ENCODE measurements at places on chromosomes 13 and 19.
A peak's percentile ranks its signal among the peaks of the same experiment; 100 is the strongest.

- DNase-seq: peak; percentile 86
Measured at GRCh38 chr13:43835701-43836100, 43.8 kb downstream of the CCDC122 start.

GRCh38 chr13:44305286-44305685, 68.3 kb upstream of the SERP2 start:
- DNase-seq: no peak

DNA sequence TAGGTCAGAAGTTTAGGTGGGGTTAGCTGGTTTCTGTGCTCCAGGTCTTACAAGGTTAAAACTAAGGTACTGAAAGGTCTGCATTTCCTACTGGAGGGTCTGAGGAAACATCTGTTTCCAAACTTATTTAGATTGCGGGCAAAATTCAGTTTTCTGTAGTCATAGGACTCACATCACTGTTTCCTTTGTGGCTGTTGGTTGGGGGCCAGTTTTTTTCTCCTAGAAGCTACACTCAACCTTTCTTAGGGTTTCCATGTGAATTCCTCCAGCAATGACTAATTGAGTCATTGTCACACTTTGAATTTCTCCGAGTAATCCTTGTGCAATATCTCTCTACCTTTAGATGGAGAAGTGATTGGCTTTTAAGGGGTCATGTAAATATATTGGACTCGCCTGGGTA, 773.4 kb upstream of the SLITRK1 start:
- DNase-seq: peak; percentile 41

GRCh38 chr19:55711719-55712118, 26.5 kb downstream of the NLRP9 start:
- DNase-seq: no peak

DNA sequence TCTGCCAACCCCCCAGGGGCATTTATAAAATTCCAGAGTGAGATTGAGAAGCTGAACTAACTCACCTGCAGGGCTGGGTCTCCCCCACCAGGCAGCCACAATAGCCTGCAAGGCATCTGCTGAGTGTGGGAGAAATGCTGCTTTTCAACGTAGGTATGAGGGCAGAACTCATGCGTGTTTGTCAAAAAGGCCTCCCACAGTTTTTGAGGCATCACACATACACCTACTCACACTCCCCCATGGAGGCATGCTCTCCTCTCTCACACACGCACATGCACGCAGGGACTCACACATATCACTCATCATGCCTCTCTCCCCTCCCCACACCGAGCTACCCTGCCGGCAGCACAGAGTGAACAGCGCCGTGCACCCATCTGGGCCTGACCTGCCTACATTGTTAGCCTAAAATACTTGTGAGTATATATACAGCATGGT, 390.5 kb downstream of the FGF9 start:
- DNase-seq: no peak

- no peak for DNase-seq
Measured at GRCh38 chr13:38636073-38636472, 50.8 kb upstream of the FREM2 start.

- DNase-seq: no peak
Measured at GRCh38 chr13:43080199-43080598, 56.8 kb downstream of the DNAJC15 start.

- DNase-seq: no peak
Measured at GRCh38 chr13:102152790-102153189, 249.1 kb downstream of the FGF14 start.

DNA sequence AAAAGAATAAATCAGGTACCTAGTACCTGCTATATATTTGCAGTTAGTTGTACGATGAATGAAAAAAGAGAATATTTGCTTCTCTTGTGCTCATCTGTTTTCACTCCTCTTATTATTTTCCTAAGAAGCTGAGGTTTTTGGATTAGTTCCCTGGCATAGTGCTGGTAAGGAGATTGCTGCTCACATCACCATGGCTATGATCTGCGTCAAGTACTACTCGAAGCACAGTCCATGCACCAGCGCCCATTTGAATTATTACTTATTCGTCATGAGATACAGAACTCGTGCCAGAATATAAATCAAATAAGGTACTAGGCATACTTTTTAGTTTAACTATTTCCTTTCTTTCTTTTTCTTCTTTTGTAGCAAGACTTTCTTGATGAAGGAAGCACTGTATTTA, 7.1 kb downstream of the SERTM1 start:
- no peak for DNase-seq

DNA sequence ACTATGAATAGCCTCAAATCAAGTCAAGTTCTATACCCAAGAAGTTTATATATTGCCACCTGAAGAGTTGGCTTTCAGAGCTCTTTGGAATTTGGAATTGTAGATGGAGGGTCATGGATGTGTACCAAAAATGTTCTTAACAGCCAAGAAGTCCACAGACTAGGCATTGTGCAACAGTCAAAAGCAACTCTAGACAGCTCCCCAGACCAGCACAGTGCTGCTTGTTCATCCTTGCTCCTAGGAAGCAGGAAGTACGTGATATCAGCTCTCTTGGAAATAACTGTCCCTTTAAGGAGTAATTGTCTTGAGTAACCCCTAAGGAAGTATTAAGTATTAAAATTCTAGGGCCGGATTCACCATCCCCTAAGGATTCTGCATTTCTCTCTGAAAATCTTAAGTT, 30.7 kb upstream of the IL17D start:
- peak; percentile 75 for DNase-seq

GRCh38 chr13:91144054-91144453, 203.4 kb upstream of the MIR17HG start:
- no peak for DNase-seq

GRCh38 chr13:44768239-44768638, 192.1 kb upstream of the TSC22D1 start:
- DNase-seq: no peak

DNA sequence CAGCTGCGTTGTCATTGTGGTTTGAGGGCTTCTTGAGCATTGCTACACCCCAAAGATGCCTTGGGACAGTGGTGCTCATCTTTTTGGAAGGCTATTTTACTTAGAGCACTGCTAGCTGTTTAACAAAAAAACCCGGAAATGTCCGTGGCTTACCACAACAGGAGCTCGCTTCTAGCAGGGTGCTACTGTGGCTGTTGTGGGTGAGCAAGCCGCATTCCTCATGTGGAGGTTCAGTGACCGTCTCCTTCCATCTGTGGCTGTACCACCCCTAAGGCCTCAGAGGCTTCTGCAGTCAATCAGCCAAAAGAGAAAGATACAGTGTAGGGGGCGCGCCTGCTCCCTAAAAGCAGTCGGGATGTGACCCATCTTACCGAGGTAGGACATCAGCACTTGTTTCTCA, 1004.2 kb downstream of the UQCRFS1 start:
- no peak for DNase-seq

DNA sequence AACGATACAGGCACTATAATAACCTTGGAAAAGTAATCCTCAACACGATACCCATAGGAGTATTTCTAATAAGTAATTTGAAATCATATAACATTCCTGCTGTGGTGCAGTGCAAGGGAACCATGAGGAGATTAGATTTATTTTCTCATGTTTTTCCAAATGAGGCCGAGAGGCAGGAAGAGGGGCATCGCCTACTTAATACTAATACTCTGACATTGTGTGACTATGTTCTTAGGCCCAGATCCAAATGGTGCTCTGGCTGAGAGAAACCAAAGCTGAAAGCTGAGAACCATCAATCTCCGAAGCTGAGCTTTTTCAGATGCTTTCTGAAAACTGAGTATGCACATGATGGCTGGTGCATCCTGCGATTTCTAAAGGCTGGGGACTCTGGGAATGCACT, 248.0 kb upstream of the MAB21L1 start:
- peak; percentile 43 for DNase-seq

DNA sequence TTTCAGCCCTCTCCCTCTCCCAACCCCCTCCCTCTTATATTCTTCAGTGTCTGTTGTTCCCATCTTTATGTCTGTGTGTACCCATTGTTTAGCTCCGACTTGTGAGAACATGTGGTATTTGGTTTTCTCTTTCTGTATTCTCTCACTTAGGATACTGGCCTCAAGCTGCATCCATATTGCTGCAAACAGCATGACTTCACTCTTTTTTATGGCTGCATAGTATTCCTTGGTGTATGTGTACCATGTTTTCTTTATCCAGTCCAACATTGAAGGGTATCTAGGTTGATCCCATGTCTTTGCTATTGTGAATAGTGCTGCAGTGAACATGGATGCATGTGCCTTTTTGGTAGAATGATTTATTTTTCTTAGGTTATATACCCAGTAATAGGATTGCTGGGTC, 17.8 kb downstream of the NHLRC3 start:
- DNase-seq: no peak

DNA sequence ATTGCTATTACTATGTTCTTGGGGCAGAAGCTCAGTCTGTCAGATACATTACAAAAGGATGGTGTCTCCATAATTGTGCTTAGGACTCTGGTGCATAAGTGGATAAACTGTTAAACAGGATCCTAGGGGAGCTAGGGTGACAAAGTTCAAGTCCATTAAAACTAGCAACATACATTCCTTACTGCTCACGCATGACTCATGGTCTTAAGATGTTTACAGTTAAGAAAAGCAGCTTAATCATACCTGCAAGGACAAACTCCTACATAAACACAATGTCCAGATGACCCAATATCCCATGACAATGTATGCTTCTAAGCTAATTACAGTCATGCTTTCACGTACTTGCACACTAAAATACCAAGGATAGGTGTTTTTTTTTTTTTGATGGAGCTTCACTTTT, 3.5 kb upstream of the ZNF701 start:
- peak; percentile 89 for DNase-seq

Measured in iris pigment epithelial cell (primary cell).